ENCODE measurements at places on chromosomes 12 and 14. TPM values are rescaled to one million over a fixed set of nuclear protein-coding genes. Genes with fewer than 3 reads are reported as not detected.

DNA sequence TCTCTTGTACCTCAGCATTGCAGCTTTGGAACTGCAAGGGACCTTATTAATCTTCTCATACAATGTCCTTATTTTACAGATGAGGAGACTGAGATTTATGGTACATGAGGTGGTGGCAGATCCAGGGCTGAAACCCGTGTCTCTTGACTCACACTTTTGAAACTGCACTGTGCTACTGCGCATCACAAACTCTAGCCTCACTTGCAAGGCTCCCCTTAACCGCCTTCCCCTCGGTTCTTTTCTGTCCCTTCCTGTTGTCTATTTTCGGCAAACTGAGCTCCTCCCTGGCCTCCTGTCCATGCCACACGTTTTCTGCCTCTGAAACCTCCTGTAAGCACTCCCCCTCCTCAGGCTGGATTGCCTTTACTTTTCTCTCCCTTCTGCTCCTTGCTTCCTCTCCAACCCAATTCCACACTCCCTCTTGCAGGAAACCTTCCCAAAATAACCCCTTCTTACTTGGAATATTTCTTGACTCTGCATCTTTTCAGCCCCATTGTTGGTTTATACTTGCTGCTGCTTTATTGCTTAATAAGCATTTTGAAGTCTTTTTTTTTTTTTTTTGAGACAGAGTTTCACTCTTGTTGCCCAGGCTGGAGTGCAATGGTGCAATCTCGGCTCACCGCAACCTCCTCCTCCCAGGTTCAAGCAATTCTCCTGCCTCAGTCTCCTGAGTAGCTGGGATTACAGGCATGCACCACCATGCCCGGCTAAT lies 72.4 kb upstream of the CISTR start:
- no peak for DNase-seq

GRCh38 chr14:54202288-54202687 lies 194.5 kb upstream of the CDKN3 start:
- DNase-seq, result no peak

GRCh38 chr12:2395354-2395977 lies 342.7 kb downstream of the CACNA1C start:
- DNase-seq, result peak; percentile 70

DNA sequence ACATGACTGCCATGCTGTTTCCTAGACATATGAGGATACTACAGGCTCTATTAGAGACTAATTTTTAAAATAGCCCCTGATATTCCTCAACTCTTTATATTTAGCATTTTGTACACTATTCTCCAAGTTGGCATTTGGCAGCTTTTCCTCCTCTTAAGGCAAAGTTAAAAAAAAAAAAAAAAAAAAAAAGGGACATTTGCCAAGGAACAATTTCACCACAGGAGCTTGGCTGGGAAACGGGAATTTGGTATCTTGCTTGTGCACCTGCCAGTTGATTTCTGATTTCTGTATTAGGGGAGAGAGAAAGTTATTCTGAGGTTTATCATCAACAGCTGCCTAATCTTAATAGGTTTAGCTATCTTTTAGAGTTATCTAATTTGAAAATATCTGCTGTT lies 87.2 kb downstream of the CAND1 start:
- no peak for DNase-seq

RAB15 gene
- 14.1 TPM for polyA plus RNA-seq

KCNC2 gene
- polyA plus RNA-seq, result not detected

SRRM4 gene
- polyA plus RNA-seq, result 0.25 TPM
